Activated CD4-positive, alpha-beta T cell treated with anti-CD3 and anti-CD28 coated beads, Interleukin-2, amount 50 U/mL, for 24 hours (primary cell): ENCODE measurements at places on chromosomes 7 and 10.

DNA sequence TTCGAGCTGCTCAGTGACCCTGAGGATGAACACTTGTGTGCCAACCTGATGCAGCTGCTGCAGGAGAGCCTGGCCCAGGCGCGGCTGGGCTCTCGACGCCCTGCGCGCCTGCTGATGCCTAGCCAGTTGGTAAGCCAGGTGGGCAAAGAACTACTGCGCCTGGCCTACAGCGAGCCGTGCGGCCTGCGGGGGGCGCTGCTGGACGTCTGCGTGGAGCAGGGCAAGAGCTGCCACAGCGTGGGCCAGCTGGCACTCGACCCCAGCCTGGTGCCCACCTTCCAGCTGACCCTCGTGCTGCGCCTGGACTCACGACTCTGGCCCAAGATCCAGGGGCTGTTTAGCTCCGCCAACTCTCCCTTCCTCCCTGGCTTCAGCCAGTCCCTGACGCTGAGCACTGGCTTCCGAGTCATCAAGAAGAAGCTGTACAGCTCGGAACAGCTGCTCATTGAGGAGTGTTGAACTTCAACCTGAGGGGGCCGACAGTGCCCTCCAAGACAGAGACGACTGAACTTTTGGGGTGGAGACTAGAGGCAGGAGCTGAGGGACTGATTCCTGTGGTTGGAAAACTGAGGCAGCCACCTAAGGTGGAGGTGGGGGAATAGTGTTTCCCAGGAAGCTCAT lies 1.1 kb downstream of the DDIT4 start:
- DNase-seq: no peak

DNA sequence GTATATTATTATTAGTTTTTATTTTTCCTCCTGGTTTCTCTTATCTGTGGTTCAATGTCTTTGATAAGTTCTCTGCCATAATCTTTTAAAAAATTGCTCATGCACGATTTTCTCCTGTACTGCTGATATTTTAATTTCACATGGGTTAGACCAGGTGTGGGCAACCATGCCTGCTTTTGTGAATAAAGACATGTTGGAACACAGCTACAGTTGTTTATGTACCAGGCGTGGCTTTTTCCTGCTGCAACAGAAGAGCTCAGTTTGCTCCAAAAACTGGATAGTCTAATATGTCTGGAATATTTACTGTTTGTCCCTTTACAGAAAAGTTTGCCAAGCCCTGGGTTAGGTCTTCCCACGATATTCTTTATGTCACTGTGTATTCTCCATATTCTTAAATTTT lies 105.2 kb downstream of the VWC2 start:
- no peak for DNase-seq

DNA sequence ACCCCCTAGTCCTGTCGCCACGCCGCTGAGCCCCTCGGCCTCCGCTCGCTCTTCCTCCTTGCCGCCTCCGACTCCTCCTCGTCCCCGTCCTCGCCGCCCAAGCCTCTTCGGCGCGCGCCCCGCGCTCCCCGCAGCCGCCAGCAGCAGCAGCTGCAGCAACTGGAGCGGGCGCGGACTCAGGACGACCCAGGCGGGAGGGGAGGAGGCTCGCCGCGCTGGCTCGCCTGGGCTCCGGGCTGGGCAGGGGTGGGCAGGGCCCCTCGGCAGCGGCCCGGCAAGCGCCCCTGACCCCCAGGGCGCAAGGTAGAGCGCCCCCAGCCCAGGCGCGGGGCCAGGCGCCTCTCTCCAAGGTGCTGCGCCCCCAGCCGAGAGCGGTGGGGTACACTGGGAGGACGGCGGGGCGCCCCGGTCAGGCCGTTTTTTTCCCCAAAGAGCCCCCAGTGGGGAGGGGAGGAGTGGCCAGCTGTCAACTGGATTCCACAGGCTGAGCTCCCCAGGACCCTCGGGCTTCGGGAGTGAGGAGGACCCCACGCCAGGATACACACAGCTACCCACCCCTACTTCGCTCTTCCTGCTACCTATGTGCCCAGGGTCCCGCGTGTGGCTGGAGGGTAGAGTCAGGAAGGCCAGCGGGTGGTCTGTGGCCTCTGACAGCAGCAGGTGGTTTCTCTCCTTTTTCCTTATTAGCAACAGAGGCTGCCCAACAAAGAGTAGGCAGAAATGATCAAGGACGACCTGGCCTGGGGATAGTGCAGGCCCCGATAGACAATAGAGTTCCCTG lies 903 bp upstream of the KCNMA1 start:
- no peak for DNase-seq

DNA sequence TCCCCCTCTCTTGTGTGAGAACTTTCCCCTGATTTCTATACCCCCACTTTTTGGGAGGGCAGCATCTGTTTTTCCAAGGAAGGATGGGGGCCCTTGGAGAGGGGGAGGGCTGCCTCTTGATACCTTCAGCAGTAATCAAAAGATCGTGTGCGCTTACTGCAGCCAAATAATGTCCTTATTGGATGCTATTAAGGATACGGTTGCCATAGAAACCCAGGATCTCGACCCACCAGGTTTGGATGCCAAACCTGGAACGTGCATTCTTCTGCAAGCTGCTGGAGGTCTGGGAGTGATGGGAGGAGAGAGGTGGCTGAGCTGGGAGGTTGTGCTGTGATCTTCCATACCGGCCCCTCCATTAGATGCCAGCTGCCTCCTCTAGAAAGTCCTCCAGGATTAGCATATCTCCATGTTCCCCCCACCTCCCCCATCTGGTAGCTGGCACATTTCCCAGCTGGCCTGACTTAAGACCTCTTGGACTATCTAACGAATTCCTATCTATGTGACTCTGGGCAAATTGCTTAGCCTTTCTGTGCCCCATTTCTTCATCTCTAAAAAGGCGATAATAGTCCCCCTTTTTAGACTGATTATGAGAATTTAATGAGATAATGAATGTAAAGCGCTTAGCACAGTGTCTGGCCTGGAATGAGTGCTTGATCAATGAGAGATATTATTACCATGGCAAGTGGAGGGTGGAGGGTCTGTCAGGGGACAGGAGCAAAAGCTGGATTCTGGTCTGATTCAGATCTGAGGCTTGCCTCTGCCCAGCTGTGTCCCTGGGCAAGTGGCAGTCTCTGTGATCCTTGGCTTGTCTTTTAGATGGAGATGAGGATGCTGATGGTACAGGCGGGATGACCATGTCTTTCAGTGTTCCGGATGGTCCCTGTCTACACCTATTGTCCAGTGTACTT lies 78.5 kb upstream of the PCBD1 start:
- no peak for DNase-seq

DNA sequence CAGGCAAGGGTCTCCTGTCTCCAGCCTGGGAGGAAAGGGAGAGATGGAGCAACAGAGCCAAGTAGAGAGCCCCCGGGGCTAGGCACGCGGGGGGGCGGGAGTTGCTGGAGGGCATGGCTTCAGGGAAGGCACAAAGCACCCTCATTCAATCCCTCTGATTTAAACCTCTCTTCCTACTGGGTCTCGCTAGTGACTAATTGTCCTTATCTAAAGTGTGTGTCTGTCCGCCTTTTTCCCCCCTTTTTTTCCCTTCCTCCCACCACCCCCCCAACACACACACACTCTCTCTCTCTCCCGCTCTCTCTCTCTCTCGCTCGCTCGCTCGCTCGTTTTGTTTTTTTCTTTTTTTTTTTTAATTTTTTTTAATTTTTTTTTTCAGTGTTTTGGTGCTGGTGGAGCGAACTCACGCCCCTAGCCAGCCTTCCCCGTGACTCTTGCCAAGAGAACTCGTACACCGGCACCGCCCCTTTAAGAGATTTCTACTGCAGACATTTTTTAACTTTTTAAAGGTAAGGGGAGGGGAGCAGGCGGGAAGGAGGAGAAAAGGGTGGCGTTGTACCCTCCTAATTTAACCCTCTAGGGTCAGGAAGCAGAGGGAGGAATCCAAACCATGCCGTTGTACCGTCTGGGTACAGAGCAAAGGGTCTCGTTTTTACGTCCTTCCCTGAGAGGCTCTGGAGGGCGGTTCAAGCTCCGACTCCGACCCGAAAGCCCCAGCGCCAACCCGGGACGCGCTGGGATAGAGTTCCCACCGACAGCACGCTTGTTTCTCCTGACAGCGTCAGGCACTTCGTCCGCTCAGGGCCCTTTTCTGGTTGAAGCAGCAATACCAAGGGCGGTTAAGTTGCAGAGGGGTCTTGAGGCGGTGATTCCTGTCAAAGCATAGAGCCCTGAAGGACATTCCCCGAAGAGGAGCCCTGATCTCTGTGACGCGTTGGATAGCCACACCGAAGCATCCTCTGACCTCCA lies at the start of gene HPSE2:
HPSE2 (minus strand) TSS at position 195 of the 969 bp plus-strand sequence.
- DNase-seq: no peak

GRCh38 chr10:92075829-92076228 lies 152.3 kb downstream of the BTAF1 start:
- no peak for DNase-seq

- DNase-seq: no peak
Observed at GRCh38 chr10:91366704-91367103, 43.4 kb upstream of the HECTD2 start.

DNA sequence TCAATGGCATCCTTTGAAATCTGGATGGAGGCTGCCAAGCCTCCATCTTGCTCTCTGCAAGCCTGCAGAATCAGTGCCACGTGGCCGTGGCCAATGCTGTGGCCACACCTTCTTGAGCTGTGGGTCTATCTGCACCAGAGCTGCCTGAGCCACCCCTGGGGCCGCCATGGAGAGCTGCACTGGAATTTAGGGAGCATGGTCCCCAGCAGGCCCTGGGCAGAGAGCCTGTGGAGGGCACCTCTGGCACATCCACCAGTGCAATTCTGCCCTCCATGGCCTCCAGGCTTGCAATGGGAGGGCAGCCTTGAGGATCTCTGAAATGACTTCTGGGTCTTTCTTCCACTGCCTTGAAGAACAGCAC lies 55.6 kb upstream of the NKX6-2 start:
- no peak for DNase-seq

DNA sequence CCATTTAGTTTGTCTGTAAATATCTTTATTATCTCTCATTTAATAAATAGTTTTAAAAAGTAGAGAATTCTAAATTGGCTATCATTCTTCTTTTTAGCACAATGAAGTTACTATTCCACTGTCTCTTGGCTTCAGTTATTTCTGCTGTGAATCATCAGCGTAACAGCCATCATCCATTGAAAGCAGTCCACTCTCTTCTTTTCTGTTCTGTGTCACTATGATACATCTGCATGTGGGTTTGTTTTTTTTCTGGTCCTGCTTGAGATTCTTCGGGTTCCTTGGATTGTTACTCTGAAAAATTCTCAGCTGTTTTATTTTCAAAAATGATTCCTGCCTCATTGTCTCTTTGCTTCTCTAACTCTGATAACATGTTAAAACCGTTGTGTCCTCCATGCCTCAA lies 52.5 kb downstream of the CSGALNACT2 start:
- DNase-seq: no peak

DNA sequence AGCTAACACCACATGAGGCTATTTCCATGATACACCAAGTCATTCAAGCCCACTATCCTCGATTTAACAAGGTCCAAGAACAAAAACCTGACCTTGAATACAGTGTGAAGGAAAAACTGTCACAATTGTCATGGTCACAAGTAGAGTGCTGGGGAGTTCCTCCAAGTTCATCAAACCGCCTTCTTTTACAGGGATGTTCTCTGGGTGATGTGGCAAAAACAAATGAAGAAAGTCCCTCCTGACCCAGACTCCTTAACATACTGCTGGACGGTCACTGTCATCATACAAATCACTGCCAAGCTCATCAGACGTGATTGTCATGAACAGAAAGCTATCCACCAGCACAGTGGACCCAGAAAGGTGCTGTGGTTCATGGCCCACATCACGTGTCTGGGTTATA lies 28.9 kb downstream of the HIPK2 start:
- DNase-seq: no peak

- no peak for DNase-seq
Observed at GRCh38 chr10:70673043-70673928, 980 bp downstream of the ADAMTS14 start.

DNA sequence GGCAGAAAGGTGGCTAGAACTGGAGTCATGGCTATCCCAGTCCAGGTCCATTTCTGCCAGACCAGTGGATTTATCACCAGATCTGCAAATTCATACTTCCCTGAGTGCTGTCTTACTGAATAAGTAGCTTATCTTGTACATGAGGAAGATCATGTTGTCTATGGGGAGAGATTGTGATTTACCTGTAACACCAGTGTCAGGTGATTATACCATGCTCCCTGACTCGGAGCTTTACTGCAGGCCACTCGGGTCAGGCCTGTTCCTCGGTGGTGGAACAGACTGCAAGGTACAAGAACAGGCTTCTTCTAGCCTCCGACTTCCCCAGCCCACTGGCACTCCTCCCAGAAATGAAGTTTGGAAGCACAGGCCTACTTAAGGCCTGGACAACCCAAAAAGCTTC lies 42.6 kb upstream of the DLG5 start:
- DNase-seq: no peak

DNA sequence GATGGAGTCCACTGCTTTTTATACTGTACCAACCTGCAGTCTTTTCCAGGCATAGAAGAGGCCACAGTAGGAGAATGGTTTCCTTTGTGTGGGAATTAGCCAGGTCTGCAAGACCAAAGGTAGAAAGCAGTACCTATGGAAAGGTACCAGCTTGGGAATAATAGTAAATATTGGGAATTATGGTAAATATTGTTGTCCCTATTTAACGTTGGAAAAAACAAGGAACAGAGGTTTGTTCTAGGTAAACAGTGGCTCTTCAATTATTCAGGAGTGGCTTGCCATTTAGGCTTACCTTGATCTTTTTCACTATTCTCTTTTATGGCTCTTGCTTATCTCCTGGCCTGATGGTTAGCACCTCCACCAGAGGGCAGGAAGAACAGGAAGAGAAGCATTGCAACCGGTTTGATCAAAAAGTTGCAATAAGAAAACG lies 43.9 kb upstream of the GSAP start:
- DNase-seq: no peak

DNA sequence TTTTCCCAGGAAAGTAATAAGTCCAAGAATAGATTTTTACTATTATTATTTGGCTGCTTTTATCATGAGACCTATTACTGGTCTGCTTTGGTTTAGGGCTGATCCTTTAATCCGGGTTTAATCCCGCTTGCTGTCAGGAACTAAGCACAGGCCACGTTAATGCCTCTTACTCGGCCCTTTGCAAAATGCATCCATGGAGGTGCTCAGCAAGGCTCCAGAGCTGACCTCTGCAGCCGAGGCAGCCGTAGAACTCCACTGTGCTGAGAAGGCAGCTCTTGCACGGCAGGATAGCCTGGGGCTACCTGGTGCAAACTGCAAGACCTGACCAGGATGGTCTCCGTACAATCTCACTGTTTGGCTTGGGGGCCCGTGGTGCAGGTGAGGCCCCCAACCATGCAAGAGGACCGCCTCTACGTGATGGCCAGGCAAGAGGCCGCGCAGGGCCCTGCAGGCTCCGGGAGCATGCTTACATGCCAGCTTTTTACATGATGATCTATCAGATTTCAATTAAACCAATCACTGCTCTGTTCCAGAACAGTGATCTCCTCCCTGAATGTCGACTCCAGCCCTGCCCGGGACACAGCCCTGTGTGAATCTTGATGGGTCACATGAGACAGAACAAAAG lies 10.4 kb upstream of the CALML3 start:
- no peak for DNase-seq
